ENCODE measurements at places on chromosomes 6 and 20. TPM values are rescaled to one million over a fixed set of nuclear protein-coding genes. Genes with fewer than 3 reads are reported as not detected.

- peak overlapping the region; percentile 95 for H3K27ac ChIP-seq
- H3K36me3 ChIP-seq, result peaks cover 25% of the 10 kb centered on the region
- DNase-seq, result no peak
- H3K27me3 ChIP-seq, result no peaks in the 10 kb centered on the region
- peaks cover 47% of the 10 kb centered on the region for H3K4me1 ChIP-seq
Measured at GRCh38 chr6:27829453-27830211, 82.6 kb downstream of the OR2B2 start.

GRCh38 chr20:43825581-43825980 is 89.1 kb upstream of the TOX2 start:
- DNase-seq, result no peak
- no peak overlapping the region for H3K4me3 ChIP-seq
- H3K4me1 ChIP-seq, result no peaks in the 10 kb centered on the region
- no peak overlapping the region for H3K27ac ChIP-seq
- peaks cover 27% of the 10 kb centered on the region for H3K27me3 ChIP-seq
- H3K36me3 ChIP-seq, result no peaks in the 10 kb centered on the region

EPPIN gene
- not detected for total RNA-seq

OR2H2 gene
- total RNA-seq, result not detected
